ENCODE measurements at places on chromosomes 7 and 10.
A peak's percentile ranks its signal among the peaks of the same experiment; 100 is the strongest.

GRCh38 chr7:79713276-79713675 lies 259.8 kb upstream of the MAGI2 start:
- DNase-seq, result no peak

DNA sequence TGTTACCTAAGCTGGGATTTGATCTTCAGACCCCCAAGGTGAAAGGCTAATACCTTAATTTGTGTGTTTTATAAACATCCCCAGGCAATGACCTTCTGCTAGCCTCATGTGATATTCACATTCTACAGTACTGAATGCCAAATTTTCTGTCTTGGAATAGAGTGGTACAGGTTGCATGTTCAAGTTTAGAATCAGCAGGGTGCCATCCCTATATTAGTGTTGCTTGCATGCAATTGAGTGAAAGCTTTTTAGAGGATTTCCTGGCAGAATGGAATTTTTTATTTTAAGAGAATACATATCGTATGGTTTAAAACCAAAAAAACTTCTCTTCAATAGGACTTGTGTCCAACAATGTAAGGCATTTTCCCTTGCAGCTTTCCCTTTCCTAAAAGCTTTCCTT lies 107.3 kb downstream of the LRMDA start:
- DNase-seq, result no peak

GRCh38 chr10:3781468-3782145 lies 3.4 kb downstream of the KLF6 start:
- no peak for DNase-seq

DNA sequence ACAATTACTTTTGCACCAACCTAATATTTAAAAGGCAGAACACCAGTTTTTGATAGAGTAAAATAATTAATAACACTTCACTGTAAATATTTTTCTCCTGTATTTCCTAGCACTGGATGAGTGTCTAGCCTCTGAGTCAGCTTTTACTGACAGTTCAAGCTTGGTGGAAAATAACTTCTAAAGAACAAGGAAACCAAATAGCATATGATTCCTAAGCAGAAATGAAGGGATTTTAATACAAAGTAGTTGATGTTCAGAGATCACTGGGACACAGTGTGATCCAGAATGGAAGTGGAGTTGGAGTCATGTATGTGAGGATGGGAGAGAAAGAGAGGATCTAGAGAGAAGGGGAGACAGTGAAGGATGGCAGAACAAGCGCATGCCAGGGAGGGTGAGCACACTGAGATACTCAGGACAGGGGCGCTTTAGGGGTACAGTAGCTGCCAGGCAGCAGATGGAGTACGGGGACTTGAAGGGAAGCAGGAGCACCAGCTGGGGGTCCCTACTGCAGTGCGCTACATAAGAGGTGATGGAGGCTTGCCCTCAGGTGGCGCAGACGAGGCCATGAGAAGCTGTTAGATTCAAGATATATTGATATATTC lies 117.9 kb upstream of the KLF6 start:
- DNase-seq, result no peak

DNA sequence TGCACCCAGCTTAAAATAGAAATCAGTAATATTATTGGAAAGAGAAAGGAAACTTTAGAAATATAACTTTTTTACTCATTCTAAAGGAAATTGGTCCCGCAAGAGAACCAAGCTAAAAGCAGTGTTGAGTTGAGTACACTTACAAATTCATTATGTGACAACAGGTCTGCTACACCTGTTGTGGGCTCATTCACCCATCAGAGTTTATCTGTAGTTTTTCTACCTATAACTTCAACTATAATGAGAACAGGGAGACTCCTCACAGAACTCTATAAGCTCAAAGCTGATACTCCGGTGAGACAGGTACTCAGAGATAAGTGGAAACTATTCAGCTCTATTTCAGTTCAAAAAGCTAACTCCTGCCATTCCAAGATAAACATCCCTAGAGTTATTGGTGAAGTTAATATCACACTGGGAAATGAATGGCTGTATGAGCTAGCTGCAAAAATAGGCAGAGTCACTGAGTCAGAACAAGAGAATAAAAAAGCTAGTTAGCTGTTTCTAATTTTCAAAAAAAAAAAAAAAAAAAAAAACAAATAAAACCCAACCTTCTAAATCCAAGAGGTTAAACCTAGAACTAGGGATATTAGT lies 121.3 kb downstream of the PPP1R3A start:
- DNase-seq, result no peak

DNA sequence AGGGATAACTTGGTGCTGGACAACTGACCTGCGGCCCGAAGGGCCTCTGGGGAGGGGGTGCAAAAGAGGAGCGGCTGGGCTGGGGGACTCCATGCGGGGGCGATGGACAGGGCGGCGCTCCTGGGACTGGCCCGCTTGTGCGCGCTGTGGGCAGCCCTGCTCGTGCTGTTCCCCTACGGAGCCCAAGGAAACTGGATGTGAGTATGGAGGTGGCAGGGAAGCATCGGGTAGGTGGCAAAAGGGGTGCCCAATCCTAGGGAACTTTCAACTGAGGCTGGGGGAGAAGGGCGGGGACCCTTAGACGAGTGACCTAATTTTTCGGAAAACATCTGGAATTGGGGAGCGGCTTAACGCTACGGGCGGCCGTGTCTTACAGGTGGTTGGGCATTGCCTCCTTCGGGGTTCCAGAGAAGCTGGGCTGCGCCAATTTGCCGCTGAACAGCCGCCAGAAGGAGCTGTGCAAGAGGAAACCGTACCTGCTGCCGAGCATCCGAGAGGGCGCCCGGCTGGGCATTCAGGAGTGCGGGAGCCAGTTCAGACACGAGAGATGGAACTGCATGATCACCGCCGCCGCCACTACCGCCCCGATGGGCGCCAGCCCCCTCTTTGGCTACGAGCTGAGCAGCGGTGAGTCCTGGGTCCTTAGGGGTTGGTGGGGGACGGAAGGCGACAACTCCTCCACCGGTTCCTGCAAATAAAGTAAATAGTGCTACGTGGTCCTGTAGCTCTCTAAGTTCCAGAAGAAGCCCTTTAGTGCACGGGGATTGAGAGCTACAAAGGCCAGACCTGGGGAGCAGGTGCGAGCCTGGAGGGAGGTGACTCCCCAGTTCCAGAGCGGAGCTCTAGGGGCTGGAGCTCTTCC lies 622 bp downstream of the WNT16 start:
- peak; percentile 29 for DNase-seq
